ENCODE measurements at places on chromosomes 5 and 9. TPM values are rescaled to one million over a fixed set of nuclear protein-coding genes. Genes with fewer than 3 reads are reported as not detected.

GRCh38 chr9:131399972-131400371, 6.1 kb downstream of the PRRC2B start:
- DNase-seq, result no peak

- DNase-seq, result peak; percentile 60
Measured at GRCh38 chr5:167488371-167488770, 803.1 kb upstream of the WWC1 start.

- DNase-seq, result no peak
Measured at GRCh38 chr5:13581914-13582313, 362.6 kb downstream of the DNAH5 start.

GRCh38 chr9:121399126-121399882, 29.3 kb upstream of the STOM start:
- DNase-seq, result no peak

GRCh38 chr5:133783481-133783880, 171.1 kb upstream of the FSTL4 start:
- DNase-seq, result peak; percentile 8

GRCh38 chr5:42905827-42906226, 94.1 kb upstream of the SELENOP start:
- no peak for DNase-seq

DNA sequence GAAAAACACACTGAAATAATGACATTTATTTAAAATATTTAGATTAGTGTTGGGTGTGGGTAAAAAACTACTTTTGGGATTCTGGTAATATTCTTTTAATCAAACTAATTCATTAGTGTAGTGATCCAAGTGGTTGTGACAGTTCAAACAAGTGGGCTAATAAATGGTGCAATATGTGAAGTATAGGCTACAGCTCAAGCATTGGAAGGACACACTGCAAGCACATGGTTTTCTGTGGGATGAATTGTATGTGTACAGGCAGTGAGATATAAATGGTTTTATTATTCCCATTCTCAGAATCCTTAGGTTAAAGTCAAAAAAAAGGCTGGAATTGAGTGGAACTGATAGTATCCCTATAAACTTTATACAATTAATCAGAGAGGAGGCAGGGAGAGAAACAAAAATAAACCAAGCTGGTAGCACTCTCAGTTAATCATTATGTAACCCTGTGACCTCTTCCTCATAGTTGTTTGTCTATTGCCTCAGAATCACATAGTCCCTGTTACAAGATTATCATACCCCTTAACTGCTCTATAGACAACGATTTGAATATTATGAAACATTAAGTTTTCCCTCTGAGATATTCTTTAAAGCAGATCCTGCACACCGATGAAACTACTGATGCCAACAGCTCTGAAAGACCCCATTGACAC, 1755.4 kb upstream of the ACO1 start:
- no peak for DNase-seq

- DNase-seq, result no peak
Measured at GRCh38 chr5:67081261-67081660, 115.3 kb downstream of the CD180 start.

CCDC192 gene
- total RNA-seq, result not detected
